Iris pigment epithelial cell (primary cell): ENCODE measurements at places on chromosomes 12 and 14.
A peak's percentile ranks its signal among the peaks of the same experiment; 100 is the strongest.

DNA sequence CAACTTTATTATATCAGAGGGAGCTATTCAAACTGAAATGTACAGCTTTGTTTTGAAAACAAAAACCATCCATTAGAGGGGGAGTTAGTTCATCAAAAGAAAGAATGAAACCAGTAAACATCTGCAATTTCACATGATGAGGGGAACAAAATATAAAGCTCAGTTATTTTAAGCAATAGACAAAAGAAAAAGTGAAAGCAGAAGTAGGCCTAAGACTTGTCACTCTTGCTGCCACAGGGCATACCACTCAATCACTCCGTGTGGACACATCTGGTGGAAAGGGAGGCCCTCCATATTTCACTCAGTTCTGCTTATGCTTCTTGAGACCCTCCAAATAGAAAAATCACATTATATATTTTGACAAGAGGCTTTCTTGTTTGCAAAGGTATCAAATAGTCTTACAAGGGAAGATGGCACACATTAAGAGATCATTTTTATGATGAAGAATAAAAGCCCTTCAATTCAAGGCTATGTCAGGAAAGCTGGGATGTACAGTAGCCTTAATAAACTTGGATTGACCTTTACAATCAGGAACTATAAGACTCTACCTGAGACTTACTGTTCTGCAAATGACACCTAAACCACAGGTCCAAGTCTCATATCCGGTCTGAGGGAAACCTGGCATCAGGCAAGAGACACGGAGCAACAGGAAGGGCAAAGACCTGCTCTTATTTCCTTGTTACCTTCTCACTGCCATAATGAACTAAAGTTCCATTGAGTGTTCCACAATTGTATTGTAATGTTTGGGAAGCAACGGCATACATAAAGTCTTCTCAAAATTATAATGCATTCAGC, 222.5 kb upstream of the GRIP1 start:
- no peak for DNase-seq

GRCh38 chr12:73330584-73331351, 1058.6 kb downstream of the TRHDE start:
- DNase-seq = no peak

DNA sequence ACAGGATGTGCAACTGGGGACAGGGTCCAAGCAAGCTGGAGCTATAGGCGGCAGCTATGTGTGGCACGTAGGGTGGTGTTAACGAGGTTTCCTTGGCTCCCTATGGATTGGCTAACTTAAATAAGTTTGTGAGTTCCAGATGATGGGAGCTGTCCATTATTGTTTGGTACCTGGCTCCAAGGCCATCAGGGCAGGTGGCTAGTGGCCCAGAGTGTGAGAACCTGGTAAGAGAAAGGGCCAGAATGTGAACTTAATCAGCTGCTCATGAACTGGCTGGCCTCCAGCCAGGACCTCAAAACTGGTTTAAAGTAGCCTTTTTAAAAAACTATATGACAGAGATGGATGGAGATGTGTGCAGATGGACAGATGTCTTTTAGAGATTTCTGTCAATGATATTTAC, 1.5 kb upstream of the BDKRB2 start:
- no peak for DNase-seq

- no peak for DNase-seq
These were observed 71.7 kb downstream of the NOVA1 start for GRCh38 chr14:26526137-26526536.

GRCh38 chr12:26285401-26285800, 90.0 kb downstream of the SSPN start:
- DNase-seq = no peak

DNA sequence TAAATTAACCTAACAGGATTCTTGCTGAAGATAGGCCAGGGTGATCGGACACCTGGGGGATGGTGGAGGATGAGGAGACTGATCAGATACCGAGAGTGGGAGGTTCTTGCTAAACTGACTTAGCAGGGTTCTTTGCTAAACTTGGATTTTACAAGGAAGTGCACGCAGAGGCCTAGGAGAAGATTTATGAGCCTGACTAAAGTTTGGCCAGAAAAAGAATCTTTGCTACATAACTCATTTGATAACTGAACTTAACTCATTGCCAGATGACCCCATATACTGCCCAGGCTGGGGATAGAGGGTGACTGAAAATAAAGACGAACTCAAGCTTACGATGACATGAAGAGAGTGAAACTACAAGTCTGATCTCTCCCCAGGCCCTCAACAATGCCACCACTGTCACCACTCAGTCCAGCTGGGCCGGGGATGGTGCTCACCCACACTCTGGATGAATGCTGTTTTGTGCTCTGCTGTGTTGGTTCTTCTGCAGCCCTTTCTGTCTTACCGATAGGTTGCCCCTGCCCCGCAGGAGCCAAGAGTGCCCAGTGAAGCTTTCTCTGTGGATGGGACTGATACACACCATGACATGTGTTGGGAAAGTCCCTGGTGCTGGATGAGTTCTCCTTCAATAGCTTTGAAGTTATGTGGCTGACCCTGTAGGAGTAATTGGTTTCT, 29.0 kb downstream of the PPFIBP1 start:
- DNase-seq = no peak

GRCh38 chr12:3116106-3116844, 39.1 kb downstream of the TSPAN9 start:
- no peak for DNase-seq

- no peak for DNase-seq
These were observed 38.1 kb downstream of the DBX2 start for GRCh38 chr12:45012749-45013148.

GRCh38 chr12:107734139-107734538, 26.8 kb downstream of the PRDM4 start:
- no peak for DNase-seq

GRCh38 chr12:848173-848865, 95.9 kb downstream of the WNK1 start:
- DNase-seq = peak; percentile 65

DNA sequence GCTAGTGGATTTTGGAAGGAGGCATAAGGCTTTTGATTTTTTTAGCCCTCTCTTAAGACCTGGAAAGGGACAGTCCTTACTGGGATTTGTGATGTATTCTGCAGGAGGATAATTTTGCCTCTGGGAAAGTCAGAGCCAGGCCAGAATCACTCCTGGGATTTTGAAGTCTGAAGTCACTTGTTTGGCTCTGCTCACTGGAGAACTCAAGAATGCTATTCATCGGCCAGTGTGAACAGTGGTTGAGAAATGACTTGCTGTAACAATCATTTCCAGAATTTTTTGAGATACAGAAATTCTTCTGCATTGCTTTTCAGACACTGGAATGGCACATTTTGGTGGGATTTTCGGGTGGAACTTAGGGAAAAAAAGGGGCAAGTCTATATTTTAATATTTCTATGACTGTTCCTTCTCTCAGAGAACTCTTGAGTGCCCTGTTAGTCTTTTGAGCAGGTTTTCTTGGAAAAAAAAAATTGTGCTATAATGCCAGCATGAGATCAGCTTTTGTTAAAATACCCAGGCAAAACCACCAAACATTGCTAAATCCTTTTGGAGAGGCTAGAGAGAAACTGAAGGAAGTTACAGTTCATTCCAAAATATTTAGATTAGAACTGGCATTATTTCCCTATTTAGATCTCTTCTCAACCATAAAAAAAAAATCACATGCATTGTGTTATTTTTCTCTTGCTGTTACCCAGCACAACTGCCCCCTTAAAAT, 26.1 kb upstream of the BHLHE41 start:
- DNase-seq = peak; percentile 80

GRCh38 chr12:67348683-67349082, 79.5 kb downstream of the CAND1 start:
- DNase-seq = no peak

DNA sequence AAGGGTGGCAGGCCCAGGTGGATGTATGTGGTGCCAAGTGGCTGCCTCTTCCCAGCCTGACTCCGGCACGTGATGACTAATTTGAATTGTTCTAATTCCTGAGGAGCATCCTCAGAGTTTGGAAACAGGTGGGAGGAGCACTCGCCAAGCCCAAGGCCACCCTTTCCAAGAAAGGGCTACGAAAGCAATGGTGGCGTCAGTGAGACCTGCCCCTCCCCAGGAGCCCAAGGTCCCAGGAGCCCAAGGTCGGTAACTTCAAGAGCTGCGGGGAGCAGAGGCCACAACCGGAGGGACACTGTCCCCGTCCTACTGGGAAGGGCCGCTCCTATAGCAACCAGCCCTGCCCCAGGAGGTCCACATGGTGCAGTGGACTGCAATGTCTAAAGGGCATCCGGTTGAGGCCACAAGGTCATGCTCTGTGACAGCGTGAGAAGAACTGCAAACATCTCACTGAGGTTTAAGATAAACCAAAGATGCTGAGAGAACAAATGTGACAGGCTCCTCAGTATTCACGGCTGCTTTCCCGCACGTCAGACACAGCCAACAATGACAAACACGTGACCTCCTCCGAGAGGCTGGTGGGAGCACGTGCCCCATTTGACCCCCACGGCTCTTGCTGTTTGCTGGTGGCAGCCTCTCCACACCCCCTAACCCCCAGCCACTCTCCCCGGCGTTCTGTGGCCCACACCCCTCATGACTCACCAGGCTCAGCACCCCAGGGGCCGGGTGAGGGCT, 79.6 kb downstream of the ITPK1 start:
- peak; percentile 28 for DNase-seq

GRCh38 chr12:40156021-40156764, 50.3 kb upstream of the SLC2A13 start:
- no peak for DNase-seq

DNA sequence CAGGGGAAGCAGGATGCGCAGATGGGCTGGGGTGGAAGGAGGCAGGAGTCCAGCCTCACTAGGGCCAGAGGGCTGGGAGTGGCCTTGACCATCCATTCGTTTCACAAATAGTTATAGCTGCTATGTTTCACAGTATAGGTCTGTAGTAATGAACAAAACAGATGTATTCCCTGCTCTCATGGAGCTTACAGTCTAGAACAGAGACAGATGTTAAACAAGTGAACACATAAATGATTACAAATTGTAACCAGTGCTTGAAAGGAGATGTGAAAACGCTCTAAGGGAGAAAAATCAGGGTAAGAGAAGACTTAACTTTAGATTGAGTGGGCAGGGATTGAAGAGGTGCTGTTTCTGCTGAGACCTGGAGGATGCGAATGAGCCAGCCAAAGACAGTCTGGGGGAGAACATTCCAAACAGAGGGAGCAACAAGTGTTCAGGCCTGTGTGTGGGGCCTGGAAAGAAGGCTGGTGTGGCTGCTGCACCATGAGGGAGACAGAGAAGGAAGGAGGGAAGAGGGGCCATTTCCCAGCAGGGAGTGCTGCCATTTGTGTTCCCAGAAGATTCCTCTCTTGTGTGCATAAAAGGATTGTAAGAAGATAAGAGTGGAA, 14.6 kb downstream of the CFAP251 start:
- DNase-seq = no peak

GRCh38 chr14:20855652-20856291, 35.4 kb upstream of the RNASE3 start:
- DNase-seq = peak; percentile 72

GRCh38 chr14:69999261-69999674, 120.1 kb downstream of the SMOC1 start:
- DNase-seq = peak; percentile 99

DNA sequence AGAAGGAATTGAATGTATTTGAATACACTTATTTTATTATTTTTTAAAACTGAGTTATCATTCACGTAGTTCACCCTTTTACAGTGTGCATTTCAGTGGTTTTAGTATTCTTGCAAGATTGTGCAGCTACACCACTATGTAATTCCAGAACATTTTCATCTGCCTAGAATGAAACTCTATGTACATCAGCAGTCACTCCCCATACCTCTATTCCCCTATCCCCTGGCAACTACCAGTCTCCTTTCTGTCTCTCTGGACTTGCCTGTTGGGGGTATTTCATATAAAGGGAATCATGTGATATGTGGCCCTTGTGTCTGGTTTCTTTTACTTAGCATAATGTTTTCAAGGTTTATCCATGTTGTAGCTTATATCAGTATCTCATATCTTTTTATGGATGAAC, 96.8 kb downstream of the BORCS5 start:
- no peak for DNase-seq

DNA sequence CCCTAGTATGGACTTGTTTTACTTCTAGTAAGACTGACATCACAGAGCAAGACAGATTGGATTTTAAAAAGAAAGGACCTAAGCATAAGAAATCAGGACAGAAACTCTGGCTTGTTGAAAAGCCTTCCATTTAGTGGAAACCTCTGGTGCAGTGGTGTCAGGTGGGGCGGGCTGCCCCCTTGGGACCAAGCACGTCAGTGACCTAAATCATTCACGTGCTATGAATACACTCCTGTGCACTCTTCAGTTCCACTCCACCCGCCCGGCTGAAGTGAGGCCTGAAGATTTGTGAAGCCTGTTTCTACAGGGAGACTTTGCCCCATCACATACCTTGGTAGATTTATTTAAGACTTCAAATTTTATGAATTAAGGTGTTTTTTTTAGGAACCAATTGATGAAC, 58.2 kb upstream of the STRN3 start:
- no peak for DNase-seq

DNA sequence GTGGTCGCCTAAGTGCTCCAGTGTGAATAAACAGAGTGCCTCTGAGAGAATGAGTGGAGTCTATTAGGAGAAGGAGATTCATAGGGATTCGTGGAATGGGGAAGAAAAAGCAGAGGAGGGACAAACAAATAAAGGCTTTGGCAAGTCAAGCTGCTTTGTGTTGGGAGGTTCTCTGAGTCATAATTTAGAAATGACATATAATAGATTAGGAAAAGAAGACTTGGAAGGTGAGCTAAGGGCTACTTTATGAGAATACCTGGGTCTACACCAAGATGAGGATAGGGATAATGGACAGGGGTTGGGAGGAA, 6.4 kb upstream of the NTN4 start:
- no peak for DNase-seq

DNA sequence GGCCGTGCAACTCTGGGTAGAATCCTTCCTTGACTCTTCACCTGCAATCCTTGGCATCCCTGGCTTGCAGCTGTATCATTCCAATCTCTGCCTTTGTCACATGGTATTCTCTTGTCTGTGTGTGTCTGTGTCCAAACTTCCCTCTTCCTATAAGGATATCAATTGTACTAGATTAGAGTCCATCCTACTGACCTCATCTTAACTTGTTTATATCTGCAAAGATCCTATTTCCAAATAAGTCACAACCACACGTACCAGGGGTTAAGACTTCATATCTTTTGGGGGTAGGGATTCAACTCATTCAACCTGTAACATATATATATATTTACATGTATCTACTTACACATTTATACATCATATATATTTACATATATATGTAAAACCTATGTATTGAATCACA, 29.6 kb upstream of the RASSF3 start:
- DNase-seq = no peak
